Mucosa of descending colon (tissue), 3 donors: ENCODE measurements at places on chromosomes 2 and 18.

DNA sequence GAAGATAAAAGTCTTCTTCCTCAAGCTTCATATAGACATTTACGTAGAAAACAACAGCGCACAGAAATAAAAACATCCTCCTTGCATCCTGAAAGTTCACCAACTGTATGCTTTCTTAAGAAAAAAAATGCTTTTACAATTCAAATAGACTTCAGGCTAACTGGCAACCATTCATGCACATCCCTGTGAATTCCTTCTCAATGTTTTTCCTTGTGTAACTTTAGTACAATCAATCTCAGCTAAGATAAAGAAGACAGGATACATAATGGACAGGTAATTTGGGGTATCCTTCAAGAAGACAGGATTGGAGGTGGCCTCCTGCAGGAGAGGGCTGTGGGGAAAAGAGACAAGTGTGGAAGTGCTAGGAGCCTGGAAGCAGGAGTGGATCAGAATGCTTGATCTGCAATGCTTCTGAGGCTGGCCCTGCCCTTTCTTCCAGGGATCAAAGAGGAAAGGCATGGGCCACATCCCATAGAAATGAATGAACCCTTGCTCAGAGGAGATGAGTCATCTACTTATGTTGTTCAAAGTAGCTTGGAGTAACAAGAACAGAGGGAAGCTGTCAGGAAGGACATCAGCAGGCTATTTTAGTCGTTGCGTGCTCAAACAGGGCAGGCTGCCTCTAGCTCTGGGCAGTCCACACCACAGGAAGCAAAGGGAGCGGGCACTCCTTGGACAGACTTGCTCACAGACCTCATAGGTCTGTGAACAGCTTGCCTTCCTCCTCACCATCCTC lies 126.6 kb downstream of the TMEM131 start:
- no peak for DNase-seq

DNA sequence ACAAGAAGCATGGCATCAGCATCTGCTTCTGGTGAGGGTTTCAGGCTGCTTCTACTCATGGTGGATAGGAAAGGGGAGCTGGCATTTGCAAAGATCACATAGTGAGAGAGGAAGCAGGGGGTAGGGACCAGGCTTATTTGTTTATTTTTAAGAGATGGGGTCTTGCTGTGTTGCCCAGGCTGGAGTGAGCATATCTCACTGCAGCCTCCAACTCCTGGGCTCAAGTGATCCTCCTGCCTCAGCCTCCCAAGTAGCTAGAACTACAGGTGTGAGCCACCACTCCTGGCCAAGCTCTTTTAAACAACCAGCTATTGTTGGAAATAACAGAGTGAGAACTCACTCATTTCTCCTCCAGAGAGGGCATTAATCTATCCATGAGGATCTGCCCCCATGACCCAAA lies 269.4 kb upstream of the FBXO11 start:
- DNase-seq = no peak

DNA sequence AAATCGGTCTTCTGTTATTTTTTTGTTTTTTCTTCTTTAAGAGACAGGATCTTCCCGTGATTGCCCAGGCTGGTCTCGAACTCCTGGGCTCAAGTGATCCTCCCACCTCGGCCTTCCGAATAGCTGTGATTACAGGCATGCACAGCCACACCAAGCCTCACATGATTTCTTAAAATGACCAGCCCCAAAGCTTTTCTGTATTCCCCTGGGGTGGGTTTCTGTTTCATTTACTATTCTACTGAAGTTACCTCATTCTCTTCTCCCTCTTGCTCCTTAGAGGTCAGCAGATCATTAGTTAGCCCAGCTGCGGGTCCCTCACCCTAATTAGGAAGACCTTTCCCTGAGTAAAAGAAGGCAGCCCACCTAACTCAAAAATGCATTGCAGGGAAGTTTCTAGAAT lies 27.6 kb downstream of the SLC1A4 start:
- DNase-seq = no peak

- peak; percentile 42 for DNase-seq
Measured at GRCh38 chr2:223051693-223052289, at the start of gene KCNE4. Gene KCNE4, plus strand, starts transcription at chr2:223052190. Its CDS starts 641 bp downstream, at chr2:223052831.

DNA sequence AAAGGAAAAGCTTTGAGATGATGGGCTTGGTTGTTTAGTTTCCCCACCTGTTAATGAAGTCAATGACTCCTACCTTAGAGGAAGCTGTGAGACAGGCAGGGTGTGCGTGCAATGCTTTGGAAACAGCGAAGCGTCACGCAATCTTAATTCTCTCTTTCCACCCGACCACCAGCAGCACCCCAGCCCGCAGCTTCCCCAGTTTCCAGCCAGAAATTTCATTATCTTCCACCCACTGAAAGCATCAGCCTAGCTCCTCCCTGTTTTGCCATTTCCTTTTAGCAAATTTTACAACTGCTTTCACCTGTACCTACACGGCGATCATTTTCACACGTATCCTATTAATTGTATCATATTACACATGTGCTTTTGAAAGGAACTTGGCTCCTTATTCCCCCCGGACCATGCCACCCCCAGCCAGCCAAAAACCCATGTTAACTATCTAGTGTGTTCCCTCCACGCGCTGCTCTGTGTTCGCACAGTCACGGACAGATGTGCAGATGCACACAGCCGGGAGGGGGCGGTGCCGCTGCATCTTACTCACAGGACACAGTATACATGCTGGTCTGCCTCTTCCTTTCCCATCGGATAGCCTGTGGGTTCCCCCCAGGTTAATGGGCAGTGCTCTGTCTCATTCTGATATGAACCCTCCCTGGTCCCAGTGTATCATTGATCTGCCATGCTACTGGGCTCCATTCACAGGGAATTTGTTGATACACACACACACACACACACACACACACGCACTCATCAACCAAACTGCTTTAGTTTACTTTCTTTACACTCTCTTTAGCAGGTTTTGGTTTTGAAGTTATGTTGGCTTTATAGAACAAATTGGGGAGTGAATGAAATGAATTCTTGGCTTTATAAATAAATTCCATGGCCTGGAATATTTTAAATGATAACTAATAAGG lies 22.4 kb downstream of the CYP27C1 start:
- DNase-seq = peak; percentile 91

DNA sequence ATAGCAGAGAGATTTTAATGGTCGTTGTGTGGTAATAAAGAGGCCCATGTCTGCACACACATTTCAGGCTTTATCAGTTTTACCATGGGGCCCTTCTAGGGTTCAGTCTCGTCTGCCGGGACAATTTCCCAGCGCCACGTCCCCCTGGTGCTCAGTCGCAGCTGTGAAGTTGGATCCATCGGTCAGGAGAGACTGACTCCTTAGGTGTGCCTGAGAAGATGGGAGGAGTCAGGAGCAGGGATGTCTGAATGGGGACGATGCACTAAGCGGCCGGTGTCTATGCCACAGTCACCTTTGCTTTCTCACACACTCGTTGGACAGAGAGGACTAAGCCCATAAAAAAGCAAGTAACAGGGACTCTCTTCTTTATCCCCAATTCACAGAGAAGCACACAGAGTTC lies 71.4 kb downstream of the TWIST2 start:
- DNase-seq = no peak
